Fibroblast of skin of scalp (primary cell): ENCODE measurements at places on chromosomes 7 and 10.

DNA sequence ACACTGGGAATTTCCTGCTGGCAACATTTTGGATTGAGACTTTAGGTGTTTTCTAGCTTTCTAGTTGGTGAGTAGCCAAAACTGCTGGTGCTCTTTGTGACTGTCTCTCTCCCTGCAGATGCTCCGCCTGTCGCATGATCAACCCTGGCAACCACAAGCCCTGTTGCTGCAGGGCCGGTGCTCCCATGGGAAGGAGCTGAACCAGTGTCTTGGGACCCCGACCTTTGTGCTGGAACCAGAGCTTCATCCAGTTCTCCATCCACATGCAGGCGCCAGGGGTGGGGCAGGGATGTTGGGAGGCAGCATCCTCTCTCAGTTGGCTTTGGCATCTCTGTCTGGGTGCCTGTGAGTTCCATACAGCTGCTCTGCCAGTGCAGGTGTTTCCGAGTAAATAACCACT, 306.2 kb upstream of the MKI67 start:
- DNase-seq = no peak

DNA sequence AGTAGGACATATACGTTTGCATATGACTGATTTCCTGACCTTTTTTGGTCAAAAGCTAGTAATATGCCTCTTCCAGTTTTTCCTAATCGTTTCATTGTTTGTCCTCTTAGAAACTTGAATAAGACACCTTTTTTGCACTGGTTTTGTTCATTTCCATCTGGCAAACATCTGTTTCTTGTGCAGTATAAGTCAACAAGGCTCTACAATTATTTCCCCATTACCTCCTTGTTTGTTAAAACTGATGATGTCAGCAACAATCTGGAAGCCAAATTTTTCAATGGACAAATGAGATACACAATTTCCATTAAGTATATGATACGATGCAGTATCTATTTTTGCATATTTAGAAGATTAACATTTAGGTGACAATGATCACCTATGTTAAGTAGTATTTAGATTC, 148.8 kb downstream of the NRBF2 start:
- no peak for DNase-seq

- DNase-seq = no peak
Measured at GRCh38 chr7:99504281-99504602, 220 bp upstream of the ZKSCAN5 start.

DNA sequence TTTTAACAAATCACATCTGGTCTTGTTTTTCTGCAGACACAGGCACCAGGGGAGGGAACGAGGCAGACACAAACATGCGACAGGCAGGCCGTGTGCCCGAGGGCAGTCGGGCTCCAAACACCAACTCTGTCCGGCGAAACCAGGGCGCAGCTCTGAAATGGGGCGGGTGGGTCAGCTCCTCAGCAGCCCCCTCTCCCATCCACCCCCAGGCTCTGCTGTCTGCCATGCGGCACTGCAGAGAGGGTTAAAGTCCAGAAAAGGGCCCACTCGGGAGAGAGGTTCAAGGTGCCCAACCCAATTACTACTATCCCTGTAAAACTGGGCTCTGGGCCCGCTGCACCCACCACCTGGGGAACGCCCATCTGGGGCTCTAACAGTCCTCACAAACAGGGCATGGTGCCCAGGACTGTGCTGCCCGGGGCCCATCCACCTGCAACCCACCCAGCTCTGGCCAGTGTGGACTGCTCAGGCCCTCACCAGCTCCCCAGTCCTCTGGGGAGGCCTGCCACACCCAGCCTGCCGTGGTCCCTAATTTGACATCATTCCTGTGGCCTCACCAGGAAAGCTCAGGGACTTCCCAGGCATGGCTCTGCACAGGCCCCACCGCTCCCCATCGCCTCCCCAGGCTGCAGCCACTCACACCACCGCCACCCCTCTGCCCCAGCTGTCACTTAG, 18.7 kb downstream of the YKT6 start:
- no peak for DNase-seq

GRCh38 chr7:100088621-100089457, at the start of gene COPS6:
COPS6 (plus strand) TSS chr7:100088969; CDS start chr7:100088991, 22 bp downstream.
- DNase-seq = peak; percentile 85

DNA sequence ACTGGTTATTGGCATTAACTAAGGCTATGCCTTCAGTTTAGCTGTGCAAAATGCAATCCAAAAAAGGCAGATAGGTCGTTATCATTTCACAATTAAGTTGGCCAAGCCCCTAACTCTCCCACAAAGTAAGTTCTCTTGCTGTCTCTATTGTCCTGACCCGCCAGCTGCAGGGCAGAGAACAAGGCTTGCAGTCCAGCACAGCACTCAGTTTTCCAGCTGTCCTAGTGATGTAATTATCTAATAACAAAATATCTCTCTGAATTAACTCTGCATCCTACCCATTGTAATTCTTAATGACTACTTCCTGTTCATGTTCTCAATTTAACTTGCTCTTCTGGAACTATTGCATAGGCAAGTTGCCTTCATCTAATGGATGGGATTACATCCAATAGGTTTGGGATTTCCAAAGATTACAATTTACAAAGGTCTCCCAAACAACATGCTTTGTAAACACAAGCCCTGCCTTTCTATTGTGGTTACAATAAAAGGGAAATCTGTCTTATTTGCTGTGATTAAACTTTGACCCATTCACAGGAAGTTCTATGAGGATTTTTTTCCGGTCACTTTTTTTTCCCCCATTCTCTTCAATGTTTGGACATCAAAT, 55.2 kb downstream of the CDK6 start:
- no peak for DNase-seq

DNA sequence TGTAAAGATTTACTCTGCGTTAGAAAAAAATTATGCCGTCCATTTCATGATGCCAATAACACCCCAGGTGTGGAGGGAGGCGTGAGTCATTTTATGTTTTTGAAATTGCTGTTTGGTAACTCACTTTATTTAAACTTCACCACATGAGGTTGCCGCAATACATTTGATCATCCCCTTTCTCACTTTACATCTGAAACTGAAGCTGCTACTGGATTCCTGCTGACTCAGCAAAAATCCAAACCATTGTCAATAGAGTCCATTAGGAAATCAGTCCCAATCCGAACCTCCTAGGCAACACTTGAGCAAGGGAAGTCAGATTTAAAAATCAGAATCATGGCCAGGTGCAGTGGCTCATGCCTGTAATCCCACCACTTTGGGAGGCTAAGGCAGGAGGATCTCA, 136.6 kb upstream of the SVIL start:
- no peak for DNase-seq

DNA sequence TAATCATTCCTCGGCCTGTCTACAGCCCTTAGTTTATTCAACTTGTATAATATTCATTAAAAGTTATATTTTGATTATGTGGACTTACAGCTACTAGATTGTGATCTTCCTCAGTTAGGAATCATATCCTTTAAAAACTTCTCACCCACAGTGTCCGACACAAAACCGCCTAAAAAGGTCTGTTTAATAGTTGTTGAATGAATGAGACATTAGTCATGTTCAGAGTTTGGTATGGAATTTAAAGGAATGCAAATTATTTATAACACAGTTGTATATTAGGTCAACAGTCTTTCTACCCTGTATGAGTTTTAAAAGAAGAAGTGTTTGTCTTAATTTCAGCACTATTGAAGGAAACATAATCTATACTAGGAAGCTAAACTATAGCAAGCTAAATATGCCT, 390.0 kb downstream of the ARL4A start:
- peak; percentile 75 for DNase-seq

DNA sequence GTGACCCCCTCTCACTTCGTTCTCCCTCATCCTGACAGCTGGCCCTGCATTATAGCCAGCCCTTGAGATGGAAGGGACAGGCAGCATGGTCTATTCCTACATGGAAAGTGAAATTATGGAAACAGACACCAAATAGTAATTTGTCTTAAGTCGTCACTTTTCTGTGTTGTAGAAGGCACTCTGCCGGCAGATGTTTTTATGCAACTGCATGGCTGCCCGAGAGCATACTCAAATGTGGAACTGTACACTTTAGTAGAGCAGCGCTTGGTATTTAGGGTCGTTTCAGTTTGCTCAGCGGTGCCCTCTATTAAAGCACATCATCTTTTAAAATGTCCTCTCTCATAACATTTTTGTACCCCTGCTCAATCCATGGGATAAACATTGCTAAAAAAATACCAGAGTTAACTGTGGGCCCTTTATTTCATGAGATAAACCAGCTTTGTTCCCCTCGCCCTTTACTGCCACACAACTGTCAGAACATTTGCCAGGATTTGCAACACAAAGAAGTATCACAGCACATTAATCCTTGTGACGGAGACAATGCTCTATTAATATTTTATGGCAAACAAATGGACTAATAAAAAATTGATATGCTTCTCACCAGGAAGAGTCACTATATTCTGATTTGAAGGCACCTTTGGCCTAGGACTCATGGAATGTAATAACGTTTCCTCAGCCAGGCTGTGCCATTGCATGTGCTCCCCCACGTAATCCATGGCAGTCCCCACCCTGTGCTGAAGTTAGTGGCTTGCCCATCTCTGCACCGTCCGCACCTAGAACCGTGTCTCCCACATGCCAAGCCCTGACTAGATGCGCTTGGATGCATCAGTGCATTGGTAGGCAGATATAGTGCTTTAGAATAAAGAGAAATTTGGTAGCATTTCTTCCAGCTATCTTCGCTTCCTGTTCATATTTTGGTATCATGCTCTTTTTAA, 221.3 kb downstream of the PAXIP1 start:
- DNase-seq = no peak

DNA sequence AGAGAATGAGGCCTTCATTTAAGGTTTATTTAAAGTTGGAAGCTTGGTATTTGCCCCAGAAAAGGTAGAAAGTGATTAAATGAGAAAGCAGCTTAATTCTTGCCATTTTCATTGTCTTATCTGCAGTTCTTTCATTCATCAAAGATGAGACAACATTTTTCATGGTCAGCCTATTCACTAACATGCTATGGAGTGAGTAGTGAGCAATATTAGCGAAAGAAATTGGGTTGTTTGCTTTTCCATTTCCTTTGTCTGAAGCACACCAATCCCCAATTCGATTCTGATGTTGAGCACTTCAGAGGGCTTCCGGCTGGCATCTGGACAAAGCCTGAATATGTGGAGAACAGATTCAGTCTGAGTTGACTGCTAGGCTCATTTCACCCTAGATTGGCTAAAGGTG, 317.2 kb downstream of the BBS9 start:
- no peak for DNase-seq

DNA sequence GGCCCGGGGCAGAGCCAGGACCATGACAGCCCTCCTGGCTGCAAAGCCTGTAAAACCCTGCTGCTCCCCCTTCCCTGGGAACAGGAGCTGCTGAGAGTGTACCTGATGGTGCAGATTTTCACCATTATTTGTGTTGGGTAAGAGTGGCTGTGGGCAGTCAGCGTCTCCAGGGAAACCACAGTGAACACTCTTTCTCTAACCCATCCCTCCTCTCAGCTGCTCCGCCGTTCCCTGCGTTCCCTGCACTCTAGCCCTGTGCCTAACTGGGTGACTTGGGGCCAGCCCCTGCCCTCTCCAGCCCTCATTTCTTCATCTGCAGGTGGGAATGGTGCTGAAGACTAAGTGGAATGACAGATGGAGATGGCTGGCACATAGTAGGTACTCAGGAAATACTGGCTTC, 75.9 kb upstream of the PCBD1 start:
- no peak for DNase-seq
